ENCODE measurements at places on chromosomes 16 and 17.

- DNase-seq = no peak
Measured at GRCh38 chr17:19357351-19357750, 5.2 kb downstream of the B9D1 start.

DNA sequence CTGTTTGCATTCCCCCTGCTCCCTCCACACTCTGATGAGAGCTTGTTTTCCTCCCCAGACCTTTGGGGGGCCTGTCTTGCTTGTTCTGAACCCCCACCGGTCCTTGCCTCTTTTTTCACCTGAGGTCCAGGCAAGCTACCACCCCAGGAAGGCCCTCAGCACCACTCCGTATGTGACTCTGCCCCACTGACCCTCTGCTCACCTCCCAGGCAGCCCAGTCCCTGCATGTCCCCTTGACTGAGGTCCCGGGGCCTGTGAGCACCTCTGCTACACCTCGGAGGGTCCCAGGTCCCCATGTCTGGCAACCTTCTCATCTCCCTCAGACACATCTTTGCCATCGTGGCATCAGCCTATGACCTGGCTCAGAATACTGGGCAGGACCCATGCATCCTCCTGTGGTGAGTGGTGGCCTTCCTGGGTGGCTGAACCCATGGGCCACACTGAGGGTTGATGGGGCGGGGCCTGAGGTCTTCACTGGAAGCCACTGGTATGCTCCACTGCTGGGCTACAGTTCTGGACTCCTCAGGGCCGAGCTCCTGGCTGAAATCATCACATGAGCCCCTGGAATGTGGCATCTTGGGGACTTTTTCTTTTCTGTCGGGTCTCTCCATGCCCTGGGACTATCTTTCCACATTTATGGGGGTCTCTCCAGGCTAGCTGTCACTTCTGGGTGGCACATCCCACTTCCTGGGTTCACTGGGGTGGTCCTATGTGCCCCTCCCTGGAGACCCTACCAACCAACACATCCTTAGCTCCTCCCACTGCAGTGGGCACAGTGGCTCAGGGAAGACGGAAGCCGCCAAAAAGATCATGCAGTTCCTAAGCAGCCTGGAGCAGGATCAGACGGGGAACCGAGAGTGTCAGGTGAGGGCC is 3.5 kb downstream of the MYO15B start:
- no peak for DNase-seq

- DNase-seq = no peak
Measured at GRCh38 chr17:10118788-10119130, 79.6 kb downstream of the GAS7 start.

- peak; percentile 37 for DNase-seq
Measured at GRCh38 chr17:4433515-4434031, at the start of gene SPNS3. Gene SPNS3, plus strand, starts transcription at chr17:4433940. Its CDS starts 28 bp downstream, at chr17:4433968.

DNA sequence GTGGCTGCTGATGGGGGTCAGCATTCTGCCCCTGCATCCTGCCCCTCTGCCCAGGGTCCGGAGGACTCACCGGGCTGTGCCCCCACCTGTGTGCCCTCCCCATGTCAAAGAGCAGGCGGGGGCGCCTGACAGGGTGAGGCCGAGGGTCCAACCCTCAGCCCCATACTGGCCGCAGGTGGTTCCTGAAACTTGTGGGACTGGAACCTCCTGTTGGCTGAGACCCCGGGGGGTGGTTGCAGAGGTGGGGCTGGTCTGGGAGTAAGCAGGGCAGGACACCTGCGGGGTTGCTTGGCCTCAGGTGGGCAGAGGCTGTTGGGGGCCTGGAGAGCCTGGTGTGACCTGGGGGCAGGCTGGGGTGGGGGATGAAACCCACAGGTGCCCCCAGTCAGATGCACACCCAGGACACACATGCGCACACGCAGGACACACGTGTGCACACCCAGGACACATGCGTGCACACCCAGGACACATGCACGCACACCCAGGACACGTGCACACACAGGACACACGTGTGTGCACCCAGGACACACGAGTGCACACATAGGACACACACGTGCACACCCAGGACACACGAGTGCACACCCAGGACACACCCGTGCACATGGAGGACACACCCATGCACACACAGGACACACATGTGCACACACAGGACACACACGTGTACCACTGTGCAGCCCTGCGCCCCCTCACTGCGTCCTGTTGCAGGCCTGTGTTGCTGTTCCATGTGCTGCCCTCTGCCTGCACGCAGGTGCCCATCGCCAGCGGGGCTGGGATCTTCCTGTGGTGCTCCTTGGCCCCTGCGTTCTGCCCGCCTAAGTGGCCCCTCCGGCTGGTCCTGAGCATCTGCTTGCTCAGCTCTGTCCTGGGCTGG is 31.4 kb downstream of the SOX8 start:
- DNase-seq = no peak

DNA sequence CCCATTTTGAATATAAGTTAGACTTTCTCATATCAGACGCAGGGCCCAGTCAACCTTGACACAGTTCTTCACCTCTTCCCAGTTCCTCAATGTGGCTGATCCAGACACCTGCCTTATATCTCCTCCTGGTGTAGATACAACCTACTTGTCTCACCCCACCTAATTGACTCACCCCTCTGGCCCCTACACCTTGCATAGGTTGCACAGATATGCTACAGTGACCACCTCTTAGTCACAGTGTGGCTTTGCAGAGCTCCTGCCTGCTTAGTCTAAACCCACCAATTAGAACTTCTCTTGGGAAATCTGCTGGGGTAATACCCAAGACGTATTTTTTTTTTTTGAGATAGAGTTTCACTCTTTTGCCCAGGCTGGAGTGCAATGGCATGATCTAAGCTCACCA is 16.8 kb downstream of the CHP2 start:
- no peak for DNase-seq

DNA sequence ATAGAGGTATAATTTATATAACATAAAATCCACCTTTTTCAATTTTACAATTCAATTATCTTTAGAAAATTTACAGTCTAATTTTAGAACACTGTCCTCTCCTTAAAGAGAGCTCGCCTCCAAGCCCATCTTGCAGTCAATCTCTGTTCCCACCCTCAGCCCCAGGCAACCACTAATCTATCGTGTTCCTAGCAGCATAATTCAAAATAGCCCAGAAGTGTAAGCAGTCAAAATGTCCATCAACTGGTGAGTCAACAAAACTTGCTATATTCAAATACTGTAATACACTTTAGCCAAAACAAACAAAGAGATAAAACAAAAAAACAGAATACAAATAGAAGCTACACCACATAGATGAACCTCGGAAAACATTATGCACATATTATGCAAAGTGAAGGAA is 1006.8 kb upstream of the EEF2KMT start:
- no peak for DNase-seq

- DNase-seq = peak; percentile 59
Measured at GRCh38 chr17:36728030-36728991, 126.9 kb downstream of the MRM1 start.

- no peak for DNase-seq
Measured at GRCh38 chr16:86198206-86199118, 299.5 kb downstream of the IRF8 start.

DNA sequence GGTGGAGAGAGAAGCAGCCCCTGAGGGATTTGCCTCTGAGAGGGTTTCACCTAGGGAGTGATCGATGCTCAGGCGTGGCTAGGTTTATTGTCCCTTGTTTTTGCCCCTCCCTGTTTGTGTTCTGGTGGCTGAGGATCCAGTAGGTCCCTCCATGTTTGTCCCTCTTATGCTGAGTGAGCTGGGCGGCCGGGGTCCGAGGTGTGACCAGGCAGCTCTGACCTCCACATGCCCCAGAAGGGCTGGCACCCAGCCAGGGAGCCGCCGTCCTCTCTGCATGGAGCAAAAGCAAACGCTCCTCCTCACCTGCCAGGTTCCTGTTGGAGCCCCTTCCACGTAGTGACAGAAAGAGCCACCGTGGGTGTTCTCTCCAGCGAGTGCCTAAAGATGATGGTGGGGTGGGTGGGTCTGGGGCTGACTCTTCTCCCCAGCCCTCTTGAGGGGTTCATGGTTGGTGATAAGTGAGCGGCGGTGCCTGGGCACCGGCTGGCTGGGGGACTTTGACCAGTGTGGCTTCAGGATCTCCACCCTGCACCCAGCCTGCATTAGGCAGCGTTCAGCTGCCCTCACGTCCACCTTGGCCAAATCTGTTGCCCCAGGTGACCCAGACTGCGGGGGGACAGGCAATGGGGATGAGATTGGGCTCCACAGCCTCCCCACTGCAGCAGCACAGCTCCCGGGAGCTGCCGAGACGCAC is 14.1 kb upstream of the NUDT16L1 start:
- DNase-seq = no peak

DNA sequence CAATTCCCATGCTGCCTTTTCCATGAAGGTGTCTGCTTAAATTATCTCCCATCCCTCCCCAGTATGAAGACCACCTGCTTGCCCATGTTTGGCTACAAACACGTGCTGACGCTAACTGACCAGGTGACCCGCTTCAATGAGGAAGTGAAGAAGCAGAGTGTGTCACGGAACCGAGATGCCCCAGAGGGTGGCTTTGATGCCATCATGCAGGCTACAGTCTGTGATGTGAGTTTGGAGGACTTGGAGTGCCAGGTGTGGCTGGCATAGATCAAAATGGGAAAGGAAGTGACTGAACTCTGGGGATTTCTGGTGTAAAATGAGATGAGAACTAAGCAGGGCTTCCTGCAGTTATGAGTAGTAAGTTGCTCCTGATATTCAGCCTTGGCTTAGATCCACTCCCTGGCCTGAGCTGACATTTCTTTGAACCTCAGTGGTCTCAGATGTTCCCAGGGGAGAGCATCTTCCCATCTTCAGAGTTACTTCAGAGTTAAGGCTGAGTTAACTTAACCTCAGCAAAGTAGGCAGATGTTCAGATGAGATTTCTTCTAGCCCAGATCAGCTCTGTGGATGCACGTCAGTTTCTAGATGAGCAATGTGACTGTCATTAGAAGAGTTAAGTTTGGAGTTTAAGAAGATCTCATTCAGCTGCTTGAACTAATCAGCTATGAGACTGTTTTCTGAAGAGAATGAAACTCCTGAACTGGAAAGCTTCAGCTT is 32.7 kb downstream of the ITGB3 start:
- no peak for DNase-seq

Measured in stimulated activated CD4-positive, alpha-beta T cell treated with anti-CD3 and anti-CD28 coated beads, Interleukin-15, amount 100 ng/mL, for 24 hours (primary cell).